ENCODE measurements at places on chromosomes 16 and 17.

- no peak for DNase-seq
Measured at GRCh38 chr16:15770107-15770506, 86.7 kb downstream of the MYH11 start.

DNA sequence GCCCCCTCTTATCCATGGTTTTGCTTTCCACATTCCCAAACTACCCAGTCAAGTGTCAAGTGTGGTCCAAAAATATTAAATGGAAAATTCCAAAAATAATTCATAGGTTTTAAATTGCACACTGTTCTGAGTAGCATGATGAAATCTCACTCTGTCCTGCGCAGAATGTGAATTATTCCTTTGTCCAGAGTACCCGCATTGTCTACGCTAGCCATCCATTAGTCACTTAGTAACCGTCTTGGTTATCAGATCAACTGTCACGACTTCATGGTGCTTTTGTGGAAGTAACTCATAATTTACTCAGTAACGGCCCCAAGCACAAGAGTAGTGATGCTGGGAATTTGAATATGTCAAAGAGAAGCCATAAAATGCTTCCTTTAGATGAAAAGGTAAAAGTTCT, 94.9 kb downstream of the SLC39A11 start:
- peak; percentile 5 for DNase-seq

DNA sequence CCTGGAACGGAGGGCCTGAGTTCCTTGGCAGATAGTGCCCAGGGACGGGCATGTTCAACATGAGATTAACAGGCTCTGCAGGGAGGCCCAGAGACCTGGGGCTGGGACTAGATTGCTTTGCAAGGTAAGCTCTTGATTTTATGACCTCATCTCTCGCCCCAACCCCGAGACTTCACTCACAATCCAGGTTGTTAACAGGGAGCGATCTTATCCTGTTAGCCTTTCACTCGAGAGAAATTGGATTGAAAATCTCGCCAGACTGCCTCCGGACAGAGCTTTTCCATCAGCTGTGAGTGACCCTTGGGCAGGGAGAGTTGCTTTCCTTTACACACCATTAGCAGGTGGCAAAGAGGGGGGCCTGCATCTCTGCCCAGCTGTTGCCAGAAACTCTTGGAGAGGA, 521.7 kb upstream of the EEF2KMT start:
- DNase-seq = no peak

- DNase-seq = peak; percentile 75
Measured at GRCh38 chr17:2025622-2026309, 632 bp upstream of the RTN4RL1 start.

DNA sequence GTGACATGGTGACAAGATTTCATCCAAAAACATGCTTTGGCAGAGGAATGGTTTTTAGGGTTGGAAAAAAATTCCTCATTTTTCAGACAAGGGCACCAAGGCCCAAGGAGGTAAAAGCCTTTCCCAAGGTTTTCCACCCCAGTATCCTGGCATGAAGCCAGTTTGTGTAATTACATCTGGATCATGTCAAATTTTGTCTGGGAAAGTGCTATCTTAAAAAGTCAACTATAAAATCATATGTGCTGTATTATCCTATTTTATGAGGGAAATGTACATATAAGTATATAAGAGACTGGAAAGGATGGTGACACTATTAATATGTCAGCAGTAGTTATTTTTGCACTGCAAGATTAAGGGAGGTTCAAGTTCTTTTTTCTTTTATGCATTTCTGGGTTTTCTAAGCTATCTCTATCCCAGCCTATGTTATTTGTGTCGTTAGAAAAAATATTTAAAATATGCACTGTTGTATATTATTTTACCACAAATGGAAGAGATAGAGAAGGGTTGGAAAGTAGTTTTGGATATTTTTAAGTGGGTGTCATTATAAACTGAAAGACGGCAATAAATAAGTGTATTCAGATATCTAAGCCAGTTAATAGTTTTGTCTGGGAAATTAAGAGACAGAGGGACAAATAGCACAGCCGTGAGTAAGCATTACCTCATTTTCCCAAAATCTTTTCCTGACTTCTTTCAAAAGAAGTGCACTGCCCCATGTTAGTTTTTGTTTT, 13.5 kb upstream of the FBXO47 start:
- DNase-seq = no peak

DNA sequence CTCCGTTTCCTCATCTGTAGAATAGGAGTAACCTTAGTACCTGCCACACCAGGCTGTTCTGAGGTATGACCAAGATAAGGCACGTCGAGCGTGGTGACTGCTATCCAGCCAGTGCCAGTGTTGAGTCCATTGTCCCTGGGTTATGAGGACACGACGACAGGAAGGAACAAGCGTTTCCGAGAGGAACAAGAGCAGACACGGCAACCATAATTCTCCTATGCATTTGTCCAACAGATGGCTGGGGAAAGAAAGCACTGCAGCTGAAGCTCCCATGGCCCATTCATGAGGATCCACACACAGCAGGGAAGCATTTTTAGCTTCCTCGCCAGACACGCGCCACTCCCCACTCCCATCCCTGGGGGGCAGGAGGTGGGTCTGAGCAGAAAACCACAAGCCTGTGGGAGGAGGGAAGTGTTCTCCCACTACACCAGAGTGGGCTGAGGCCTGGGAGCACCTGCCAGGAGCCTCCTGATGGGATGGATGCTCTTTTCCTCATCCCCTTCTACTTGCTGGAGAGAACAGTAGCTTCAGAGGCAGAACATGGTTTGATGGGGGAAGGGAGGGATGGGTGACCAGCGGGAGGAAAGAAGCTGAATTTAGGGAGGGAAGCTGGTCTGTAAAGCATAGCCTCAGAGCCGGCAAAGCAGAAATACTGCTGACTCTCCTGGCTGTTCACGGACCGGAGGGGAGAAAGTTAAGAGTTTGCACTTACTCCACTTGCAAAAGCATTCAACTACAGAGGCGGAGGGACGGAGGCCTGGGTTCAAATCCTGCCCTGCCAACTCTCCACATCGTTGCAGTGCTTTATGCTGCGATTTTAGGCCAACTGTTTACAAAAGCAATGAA, 2.7 kb downstream of the COTL1 start:
- DNase-seq = no peak

DNA sequence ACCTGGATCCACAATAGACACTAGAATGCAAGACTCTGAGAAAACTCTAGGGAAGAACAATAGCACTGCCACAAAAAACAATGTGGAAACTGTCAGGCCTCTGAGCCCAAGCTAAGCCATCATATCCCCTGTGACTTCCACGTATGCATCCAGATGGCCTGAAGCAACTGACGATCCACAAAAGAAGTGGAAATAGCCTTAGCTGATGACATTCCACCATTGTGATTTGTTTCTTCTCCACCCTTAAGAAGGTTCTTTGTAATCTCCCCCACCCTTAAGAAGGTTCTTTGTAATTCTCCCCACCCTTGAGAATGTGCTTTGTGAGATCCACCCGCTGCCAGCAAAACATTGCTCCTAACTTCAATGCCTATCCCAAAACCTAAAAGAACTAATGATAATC, 39.2 kb upstream of the TNRC6C start:
- DNase-seq = no peak

GRCh38 chr16:78842950-78843349, 743.5 kb downstream of the WWOX start:
- DNase-seq = no peak

- no peak for DNase-seq
Measured at GRCh38 chr16:86450691-86451090, 59.6 kb upstream of the FOXF1 start.

- DNase-seq = no peak
Measured at GRCh38 chr17:9200699-9201359, 179.5 kb downstream of the NTN1 start.

DNA sequence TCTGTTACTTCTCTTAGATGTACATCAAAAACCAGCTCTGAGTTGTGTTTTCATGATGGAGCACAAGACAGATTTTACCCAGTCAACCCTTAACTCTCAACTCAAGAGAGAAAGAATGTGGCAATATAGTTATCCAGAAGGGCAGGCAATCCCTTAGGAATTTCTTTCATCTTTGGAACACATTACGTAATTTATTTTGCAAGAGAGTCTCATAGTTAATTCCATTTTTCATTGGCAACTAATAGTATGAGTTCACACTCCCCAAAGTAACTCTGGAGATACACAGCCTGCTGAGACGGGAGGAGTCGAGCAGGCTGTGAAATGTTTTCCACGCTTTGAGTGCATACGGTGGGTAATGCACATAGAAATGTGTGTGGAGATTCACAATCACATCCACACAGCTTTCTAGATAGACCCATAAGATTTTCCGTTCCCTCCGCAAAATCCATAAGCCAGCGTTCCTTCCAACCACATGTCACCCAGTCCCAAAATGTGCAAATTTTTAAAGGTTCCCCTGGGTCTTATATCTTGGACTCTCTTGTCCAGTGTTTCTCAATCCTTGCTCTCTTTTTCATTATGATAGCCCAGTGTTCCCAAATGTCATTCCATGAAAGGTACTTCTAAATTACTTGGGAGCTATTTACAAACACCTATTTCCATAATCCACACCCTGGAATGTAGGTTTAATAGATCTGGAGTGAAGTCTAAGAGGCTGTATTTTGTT, 8.4 kb upstream of the CDRT4 start:
- no peak for DNase-seq

GRCh38 chr17:79777120-79777893, 641 bp upstream of the CBX2 start:
- peak; percentile 88 for DNase-seq

DNA sequence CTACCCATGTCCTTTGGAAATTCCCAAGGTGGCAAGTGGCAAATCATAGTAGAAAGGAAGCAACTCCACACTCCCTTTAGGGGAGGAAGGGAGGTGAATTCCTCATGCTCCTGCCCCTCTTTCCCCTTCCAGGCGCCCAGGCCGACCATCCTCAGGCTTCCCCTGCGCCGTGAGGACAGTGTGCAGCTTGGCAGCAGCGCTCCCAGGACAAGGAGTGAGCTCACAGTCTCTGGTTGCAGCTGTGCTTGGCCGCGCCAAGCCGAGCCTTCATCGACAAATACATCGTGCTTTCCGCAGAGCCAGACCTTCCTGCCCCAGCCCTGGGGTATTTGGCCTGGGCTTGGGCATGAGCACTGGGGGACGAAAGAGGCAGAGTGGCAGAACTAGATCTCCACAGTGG, 112.6 kb downstream of the ENGASE start:
- no peak for DNase-seq

GRCh38 chr16:48384520-48385252, 527 bp downstream of the SIAH1 start:
- DNase-seq = peak; percentile 69

GRCh38 chr17:56142325-56142724, 10.9 kb upstream of the ANKFN1 start:
- DNase-seq = no peak

GRCh38 chr16:52492789-52493357, 54.1 kb downstream of the TOX3 start:
- DNase-seq = no peak

GRCh38 chr16:14151256-14152030, 80.3 kb downstream of the MRTFB start:
- no peak for DNase-seq

- peak; percentile 82 for DNase-seq
Measured at GRCh38 chr16:85253084-85253941, 141.0 kb upstream of the CIBAR2 start.

DNA sequence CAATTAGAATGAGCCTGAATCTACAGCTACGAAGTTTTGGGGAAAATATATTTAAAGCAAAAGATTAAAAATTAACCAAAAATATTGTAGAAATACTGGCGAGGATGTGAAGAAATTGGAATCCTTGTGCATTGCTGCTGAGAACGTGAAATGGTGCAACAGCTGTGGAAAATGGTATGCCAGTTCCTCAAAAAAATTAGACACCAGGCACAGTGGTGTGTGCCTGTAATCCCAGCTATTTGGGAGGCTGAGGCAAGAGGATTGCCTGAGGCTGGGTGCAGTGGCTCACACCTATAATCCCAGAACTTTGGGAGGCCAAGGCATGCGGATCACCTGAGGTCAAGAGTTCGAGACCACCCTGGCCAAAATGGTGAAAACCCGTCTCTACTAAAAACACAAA, 119.9 kb upstream of the TMEM97 start:
- no peak for DNase-seq

DNA sequence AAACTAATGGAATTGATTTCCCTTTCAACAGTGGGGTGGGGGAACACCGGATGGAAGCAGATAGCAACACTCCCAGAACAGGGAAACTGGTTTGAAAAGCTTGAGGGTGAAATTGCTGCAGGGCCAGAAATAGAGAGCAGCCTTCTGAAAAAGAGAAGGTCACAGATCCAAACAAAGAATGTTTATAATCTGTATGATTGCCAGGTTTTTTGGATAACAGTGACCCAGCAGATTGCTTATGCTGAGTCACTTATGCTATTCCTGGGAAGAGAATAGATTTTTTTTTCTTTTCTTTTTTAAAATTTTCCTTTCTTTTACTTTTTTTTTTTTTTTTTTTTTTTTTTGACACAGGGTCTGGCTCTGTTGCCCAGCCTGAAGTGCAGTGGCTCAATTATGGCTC, 641.3 kb downstream of the KCNJ2 start:
- no peak for DNase-seq

- DNase-seq = no peak
Measured at GRCh38 chr16:53071748-53072301, 17.0 kb downstream of the CHD9 start.

DNA sequence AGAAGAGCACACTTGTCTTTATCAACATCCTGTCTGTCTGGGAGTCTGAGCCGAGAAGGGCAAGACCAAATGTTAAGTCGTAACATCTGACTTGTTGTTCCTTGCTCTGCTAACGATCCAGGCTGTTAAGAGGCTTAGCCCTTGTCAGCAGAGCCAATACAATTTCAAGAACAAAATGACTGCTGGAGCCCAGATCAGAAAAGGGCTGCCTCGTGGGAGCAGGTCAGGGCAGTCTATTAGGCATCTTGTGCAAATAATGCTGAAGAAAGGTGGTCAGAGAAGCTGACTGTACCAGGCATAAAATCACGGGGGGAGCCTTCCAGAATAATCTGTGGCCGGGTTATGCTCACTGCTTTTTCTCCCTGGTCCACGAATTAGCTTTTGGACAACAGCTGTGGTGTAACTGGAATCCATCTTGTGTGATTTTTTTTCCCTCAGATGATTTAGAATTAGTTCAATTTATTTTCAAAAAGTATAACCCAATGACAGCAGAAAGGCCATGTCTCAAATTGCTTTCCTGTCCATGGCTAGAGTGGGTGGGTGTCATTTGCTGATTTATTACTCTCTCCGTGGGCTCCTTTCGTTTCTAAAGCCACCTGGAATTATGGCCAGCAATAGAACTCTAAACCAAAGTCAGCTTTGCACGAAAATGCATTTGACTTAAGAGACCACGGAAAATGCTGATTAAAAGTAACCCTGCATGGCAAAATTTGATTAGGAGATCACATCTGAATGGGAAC, 221.1 kb upstream of the HSBP1 start:
- no peak for DNase-seq

DNA sequence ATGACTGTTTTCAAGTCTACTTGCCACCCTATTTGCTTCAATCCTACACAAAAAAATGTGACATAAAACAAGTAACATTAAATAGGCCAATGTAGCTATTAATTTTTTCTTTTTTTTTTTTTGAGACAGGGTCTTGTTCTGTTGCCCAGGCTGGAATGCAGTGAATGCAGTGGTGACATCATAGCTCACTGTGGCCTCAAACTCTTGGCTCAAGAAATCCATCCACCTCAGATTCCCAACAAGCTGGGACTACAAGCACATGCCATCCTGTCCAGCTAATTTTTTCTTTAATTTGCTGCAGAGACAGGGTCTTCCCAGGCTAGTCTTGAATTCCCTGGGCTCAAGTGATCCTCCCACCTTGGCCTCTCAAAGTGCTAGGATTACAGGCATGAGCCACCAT, 29.4 kb downstream of the ANKFY1 start:
- no peak for DNase-seq

Measured in H9 (cell line).